ENCODE measurements at places on chromosomes 16 and 17.

- no peak for DNase-seq
Measured at GRCh38 chr16:17827313-17827712, 356.6 kb upstream of the XYLT1 start.

DNA sequence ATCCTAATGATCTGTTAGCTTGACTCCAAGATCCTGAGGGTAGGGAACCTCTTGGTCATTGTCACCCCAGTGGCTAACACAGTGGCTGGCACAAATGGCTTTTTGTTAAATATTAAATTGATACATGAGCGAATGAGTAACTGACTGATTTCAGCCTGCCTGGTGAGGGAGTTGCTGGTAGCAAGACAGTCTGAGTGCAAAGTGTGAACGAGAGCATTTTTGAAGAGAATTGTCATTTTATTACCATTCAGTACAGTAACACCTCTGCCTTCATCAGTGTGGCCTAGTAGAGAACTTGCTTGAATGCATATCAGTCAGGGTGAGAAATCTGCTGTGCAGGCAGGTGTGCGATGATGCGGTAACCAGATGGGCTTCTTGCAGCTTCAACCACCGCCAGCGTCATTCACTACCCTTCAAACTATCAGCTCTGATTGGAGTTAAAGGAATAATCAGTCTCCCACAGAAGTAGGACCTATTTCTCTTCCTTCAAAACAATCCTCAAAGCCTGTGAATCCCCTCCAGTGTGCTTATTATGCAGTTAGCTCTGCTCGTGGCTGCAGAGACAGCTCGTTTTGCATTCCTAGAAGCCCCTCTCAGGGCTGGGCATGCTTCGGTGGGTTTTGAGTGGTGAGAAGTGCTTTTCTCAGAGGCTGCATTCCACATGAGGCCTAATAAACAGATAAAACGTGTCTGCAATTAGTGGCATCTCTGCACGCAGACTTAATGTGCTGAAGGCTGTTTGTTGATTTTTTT is 29.0 kb downstream of the HEXIM2 start:
- no peak for DNase-seq

GRCh38 chr16:51872524-51872923 is 674.4 kb downstream of the TOX3 start:
- DNase-seq: no peak

GRCh38 chr17:44971776-44972483 is 3.8 kb upstream of the C1QL1 start:
- DNase-seq: no peak

DNA sequence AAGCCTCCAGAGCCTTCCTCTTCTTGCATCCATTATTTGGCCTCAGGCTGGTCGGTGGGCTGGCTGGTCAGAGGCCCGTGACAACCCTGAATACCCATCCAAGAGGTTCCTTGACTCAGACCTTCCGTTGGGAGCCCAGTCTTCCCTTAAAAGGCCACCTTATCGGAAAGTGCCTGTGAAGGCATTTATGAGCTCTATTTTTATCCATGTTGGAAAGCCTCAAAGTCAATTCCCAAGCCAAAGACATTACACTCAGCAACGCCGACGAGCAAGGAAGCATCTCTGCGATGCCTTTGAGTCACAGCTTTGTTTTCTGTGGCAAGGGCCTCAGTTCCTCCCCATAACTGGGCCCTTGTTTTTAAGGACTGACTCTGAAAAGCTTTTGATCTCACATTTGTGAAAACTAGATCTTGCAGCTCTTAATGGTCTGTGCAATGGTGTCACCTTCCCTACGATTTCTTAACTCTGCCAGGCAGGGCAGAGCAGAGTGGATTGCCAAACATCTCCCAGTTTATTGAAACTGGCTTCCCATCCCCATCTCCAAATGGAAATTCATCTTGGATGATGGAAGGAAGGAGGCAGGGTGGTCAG is 13.3 kb upstream of the SPOP start:
- no peak for DNase-seq

DNA sequence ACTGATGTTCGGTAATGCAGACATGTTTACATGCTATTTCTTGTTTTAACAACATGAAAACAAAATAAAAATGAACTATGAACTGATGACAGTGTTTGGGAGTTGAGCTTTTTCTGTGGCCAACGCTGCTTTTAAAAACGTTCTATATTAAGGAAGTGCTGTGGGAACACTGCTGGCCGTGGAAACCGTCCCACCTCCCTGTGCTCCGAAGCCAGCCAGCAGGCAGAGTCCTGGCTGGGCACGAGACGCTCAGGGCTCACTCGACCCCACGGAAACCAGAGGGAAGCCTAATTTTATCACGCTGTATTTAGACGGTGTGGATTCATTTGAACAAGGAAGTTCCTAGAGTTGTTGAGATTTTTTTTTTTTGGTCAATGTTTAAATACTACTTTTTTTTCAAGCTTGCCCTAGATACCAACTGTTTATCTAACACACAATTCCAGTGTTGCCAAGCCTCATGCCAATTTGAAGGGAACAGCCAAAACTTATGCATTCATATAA is 25.8 kb downstream of the ADCY9 start:
- peak; percentile 58 for DNase-seq

GRCh38 chr16:88566158-88566557 is 4.0 kb upstream of the ZC3H18 start:
- no peak for DNase-seq

GRCh38 chr17:21842332-21843317 is 150.3 kb downstream of the KCNJ18 start:
- no peak for DNase-seq

GRCh38 chr17:61511480-61512182 is 59.4 kb downstream of the TBX4 start:
- no peak for DNase-seq

DNA sequence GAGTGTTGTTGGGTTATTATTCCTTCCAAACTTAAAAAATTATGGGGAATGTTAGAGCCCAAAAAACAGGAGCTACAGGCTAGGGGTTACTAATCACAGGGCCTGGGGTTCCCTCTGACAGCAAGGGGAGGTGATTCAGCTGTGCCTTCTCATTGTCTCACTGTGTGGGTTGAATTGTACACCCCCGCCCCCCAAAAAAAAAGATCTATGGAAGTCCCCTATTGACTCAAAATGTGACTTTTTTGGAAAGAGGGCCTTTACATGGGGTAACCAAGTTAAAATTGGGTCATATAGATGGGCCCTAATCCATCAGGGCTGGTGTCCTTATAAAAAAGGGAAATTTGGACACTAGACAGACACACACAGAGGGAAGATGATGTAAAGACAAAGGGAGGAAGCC is 190.2 kb downstream of the SOX9 start:
- no peak for DNase-seq

DNA sequence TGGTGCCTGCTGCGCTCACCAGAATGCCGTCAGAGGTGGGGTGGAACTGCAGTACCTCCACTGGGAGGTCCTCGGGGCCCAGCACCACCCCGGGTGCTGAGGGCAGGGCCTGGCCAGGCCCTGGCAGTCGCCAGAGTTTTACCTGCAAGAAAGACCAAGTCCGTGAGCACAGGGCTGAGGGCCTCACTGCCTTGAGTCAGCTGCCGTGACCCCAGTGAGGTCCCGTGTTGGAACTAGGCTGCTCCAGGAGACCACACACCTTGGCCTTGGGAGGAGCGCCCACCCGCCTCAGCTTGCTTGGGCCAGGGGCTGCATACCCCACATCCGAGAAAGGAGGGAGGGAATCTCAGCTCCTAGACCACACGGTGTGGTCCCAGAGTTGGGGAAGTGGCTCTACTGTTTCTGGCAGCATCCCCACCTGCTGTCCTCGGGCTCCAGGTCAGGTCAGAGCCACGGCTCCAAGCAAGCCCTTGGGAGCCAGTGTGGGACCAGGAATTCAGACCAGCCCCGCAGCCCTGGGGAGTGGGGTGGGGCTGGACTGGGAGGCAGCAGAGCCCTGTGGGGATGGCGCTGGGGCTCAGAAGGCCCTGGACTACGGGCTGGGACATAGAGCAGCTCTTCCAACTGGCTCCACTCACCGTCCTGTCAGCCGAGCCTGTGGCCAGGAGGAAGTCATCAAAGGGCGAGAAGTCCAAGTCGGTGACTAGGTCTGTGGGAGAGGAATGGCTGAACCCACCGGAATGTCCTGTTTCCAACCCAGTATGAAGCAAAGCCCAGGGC is 8.7 kb downstream of the CORO7 start:
- DNase-seq: no peak

All from C1 segment of cervical spinal cord (tissue), 14 donors.